IPS DF 6.9 (cell line): ENCODE measurements at places on chromosomes 3 and 15.
A peak's percentile ranks its signal among the peaks of the same experiment; 100 is the strongest.

DNA sequence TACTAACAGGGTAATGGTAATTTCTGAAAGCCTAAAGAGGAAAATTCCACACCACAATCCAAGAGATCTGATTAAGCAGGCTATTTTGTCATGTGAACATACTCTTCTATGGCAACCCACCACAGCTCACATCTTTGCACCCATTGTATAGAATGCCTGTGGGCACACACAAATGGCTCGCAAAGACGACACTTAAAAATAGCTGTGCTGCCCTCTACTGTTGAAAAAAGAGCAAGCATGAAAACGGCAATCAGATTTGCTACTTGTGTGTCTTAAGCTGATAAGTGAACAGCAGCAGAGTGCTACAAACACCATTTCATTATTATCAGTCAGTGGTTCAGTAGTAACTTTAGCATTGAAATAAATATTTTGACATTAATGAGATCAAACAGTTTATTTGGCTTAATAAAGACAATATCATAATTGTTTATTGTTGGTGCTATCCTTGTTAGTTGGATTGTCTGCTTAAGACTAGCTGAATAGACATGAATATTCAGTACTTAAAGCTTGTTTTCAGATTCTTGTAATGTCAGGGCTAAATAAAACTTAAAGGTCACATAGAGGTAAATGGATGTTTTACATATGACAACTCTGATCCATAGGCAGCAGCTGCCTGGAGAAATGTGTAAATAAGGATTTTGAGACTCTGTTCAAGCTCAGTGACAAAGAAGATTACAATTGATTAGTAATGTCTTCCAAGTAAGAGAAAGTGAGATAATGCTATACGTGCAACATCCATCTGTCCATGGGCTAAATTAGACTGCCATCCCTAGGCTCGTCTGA is 199.1 kb downstream of the LRRN1 start:
- DNase-seq, result peak; percentile 52
- no peaks in the 10 kb centered on the region for H3K27me3 ChIP-seq
- no peak overlapping the region for H3K27ac ChIP-seq
- no peaks in the 10 kb centered on the region for H3K4me1 ChIP-seq
- H3K4me3 ChIP-seq, result no peak overlapping the region

- no peak for DNase-seq
- H3K27ac ChIP-seq, result no peak within 1 kb of the TSS
- H3K27me3 ChIP-seq, result no peaks in the 10 kb centered on the region
- H3K4me1 ChIP-seq, result 0 out of 2 replicates have a peak, but pooled peaks cover 7% of the 10 kb centered on the region
Measured at GRCh38 chr3:52533623-52534280, at the start of gene NT5DC2. Gene NT5DC2, minus strand, starts transcription at chr3:52533857. Its CDS starts 120 bp downstream, at chr3:52533737.

- H3K4me1 ChIP-seq, result no peaks in the 10 kb centered on the region
- H3K27me3 ChIP-seq, result no peaks in the 10 kb centered on the region
- no peak overlapping the region for H3K4me3 ChIP-seq
- H3K36me3 ChIP-seq, result no peaks in the 10 kb centered on the region
Measured at GRCh38 chr3:187430576-187430975, 62.4 kb downstream of the RTP4 start.

- DNase-seq, result no peak
- H3K36me3 ChIP-seq, result no peaks in the 10 kb centered on the region
- H3K4me3 ChIP-seq, result no peak overlapping the region
- 0 out of 2 replicates have a peak, but pooled peaks cover 1% of the 10 kb centered on the region for H3K4me1 ChIP-seq
Measured at GRCh38 chr15:95035106-95035505, 803.7 kb downstream of the MCTP2 start.

DNA sequence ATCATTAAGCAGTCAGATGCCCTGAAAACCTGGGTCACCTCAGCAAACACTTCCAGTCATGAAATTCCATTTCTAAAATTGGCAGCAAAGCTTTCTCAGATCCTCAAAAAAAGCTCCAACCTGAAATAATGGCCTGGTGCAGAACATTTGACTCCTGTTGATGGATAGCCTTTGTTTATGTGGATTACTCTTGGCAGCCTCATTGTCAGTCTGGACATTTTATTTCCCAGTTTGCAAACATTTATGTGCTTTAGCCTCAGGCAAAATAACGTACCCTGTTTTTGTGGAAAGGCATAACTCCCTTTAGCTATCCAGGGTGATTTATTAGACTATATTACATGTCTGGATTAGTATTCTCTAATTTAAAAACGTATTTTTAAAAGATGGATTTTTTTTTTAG is 53.9 kb downstream of the PXYLP1 start:
- H3K27ac ChIP-seq, result no peak overlapping the region
- no peaks in the 10 kb centered on the region for H3K4me1 ChIP-seq
- H3K27me3 ChIP-seq, result no peaks in the 10 kb centered on the region
- DNase-seq, result no peak
- H3K36me3 ChIP-seq, result no peaks in the 10 kb centered on the region; the same call in 1 of the 2 replicates

DNA sequence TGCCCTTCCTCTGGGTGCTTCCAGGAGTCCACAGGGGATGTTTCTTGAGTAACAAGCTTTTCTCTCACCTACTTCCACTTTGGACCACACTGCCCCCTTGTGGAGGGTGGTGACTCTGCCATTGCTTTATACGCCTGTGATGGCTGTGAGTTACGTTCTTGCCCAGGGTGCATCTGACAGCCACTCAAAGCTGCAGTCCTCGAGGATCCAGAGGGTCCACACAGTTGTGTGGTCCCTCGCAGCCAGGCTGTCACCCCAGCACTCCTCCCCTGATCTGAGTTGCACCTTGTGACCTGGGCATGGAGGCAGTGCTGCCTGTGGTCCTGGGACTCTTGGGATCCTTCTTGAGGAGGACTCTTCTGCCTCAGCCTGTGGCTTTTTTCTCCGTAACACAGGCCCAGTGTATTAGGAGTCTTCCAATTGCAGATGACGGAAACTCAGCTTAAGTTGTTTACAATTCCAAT is 23.4 kb downstream of the FOXL2 start:
- no peak overlapping the region for H3K27ac ChIP-seq
- H3K4me3 ChIP-seq, result no peak overlapping the region
- no peaks in the 10 kb centered on the region for H3K36me3 ChIP-seq
- DNase-seq, result no peak
- H3K27me3 ChIP-seq, result no peaks in the 10 kb centered on the region

DNA sequence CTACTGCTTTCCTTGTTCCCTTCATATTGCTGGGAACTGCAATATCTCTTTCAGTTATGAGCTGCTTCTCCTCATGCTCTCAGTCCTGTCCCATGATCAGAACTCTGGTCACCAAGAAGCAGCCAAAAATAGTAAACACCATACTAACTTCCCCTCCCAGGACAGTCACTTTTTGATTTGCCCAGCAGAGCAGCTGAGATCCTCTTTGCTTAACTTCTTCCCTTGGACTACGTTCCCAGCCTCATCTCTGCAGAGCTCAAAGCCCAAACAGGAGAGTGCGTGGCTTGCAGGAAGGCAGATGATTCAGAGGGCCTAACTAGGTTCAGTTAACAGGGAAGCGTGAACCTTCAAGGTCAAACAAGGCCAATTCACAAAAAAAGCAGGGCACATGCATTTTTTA is 153.2 kb downstream of the CTNNB1 start:
- no peak for DNase-seq
- H3K36me3 ChIP-seq, result no peaks in the 10 kb centered on the region
- no peaks in the 10 kb centered on the region for H3K27me3 ChIP-seq
- no peak overlapping the region for H3K27ac ChIP-seq
- H3K4me3 ChIP-seq, result no peak overlapping the region

DNA sequence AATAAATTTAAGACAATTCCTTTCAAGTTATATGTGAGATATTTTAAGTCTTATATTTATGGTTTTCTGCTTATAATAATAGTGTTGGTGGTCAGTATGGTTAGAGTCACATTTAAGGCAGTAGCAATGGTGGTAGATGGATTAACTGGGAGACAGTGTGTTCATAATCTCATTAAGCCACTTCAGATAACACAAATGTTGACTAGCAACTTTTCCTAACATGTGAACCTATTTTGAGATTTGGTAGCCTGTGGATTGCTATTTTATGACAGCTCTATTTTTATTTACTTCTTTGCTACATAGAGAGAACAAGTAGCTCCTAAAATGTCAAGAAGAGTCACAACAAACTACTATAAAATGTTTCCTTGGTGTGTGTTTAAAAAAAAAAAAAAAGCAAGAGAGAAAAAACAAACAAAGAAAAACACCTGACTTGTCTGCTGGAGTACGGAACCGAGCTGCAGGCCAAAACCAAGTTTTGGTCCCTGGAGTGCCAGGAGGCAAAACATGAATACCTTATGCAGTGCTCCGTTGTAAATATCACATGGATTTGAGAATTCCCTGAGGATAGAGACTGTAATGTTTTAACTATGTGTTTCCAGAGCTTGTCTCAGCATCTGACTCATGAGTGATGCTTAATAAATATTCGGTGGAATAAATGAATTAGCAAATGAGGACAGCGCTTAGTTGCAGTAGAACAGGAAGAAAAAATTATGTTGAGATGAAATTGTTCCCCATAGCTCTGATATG is 457.1 kb upstream of the ROBO2 start:
- H3K27me3 ChIP-seq, result no peaks in the 10 kb centered on the region
- H3K4me1 ChIP-seq, result no peaks in the 10 kb centered on the region
- DNase-seq, result no peak
- no peak overlapping the region for H3K27ac ChIP-seq

DNA sequence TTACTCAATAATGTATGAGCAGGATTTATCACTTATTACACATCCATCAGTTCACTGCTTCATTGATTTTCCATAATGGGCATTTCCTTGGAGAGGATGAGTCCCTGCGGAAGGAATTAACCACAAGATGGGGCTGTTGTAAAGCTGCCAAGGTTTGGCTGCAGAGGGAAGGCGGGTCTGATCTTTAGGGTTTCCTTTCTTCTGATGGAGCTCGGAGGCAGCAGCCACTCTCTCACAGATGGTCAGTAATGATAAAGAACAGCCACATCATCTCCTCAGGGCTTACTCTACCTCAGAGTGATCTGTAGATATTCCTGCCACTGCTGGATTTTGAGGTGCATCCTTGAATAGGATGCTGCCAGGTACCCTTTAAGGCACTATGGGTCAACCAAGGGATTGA is 115.2 kb downstream of the USP13 start:
- peak; percentile 35 for DNase-seq
- no peak overlapping the region for H3K4me3 ChIP-seq
- H3K36me3 ChIP-seq, result peaks cover 2% of the 10 kb centered on the region; the same call in 1 of the 2 replicates
- H3K4me1 ChIP-seq, result peaks cover 2% of the 10 kb centered on the region; the same call in 1 of the 2 replicates
- no peak overlapping the region for H3K27ac ChIP-seq

- DNase-seq, result no peak
- H3K4me1 ChIP-seq, result no peaks in the 10 kb centered on the region
- H3K4me3 ChIP-seq, result no peak overlapping the region
- no peaks in the 10 kb centered on the region for H3K36me3 ChIP-seq
- H3K27me3 ChIP-seq, result no peaks in the 10 kb centered on the region
Measured at GRCh38 chr3:120244834-120245225, 40.2 kb downstream of the GPR156 start.

- H3K27me3 ChIP-seq, result no peaks in the 10 kb centered on the region
- H3K36me3 ChIP-seq, result peaks cover 4% of the 10 kb centered on the region
- no peak overlapping the region for H3K27ac ChIP-seq
- no peak for DNase-seq
- no peak overlapping the region for H3K4me3 ChIP-seq
Measured at GRCh38 chr3:179723617-179724016, 70.8 kb downstream of the USP13 start.

GRCh38 chr3:18586076-18586475 is 160.9 kb upstream of the SATB1 start:
- H3K27me3 ChIP-seq, result no peaks in the 10 kb centered on the region
- no peak overlapping the region for H3K27ac ChIP-seq
- no peak for DNase-seq
- no peaks in the 10 kb centered on the region for H3K36me3 ChIP-seq
- H3K4me1 ChIP-seq, result no peaks in the 10 kb centered on the region

DNA sequence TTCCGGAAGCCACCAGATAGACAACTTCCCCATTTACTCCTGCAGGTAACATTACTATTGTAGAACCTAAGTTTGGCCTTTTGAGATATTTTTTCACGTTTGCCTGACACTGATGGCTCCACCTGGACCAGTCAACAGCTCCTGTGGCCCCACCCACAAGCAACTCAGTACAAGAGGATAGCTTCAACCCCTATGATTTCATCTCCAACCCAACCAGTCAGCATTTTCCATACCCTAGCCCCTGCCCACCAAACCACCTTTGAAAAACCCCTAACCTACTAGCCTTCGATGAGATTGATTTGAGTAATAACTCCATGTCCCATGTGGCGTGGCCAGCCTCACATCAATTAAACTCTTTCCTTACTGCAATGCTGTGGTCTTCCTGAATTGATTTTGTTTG is 950 bp upstream of the EHHADH start:
- no peaks in the 10 kb centered on the region for H3K36me3 ChIP-seq
- H3K27ac ChIP-seq, result no peak overlapping the region
- no peak for DNase-seq

DNA sequence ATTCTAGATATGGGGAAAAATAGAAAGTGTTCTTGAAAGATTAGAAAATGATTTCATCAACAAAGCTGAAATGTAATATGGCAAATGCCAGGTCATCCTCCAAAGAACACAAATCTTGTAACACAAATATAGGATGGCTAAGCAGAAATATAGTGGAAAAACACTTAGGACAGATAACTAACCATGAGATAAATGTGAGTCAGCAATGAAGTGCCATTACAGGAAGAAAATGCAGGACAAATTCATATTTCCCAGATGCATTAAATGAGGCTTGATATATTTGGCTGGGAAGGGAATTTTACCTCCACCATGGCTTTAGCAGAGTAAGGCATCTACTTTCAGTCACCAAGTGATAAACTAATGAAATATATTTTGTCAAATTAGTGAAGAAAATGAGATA is 92.8 kb upstream of the SEMA6D start:
- no peak overlapping the region for H3K4me3 ChIP-seq
- no peak for DNase-seq
- H3K36me3 ChIP-seq, result no peaks in the 10 kb centered on the region
- H3K27ac ChIP-seq, result no peak overlapping the region
- no peaks in the 10 kb centered on the region for H3K4me1 ChIP-seq

DNA sequence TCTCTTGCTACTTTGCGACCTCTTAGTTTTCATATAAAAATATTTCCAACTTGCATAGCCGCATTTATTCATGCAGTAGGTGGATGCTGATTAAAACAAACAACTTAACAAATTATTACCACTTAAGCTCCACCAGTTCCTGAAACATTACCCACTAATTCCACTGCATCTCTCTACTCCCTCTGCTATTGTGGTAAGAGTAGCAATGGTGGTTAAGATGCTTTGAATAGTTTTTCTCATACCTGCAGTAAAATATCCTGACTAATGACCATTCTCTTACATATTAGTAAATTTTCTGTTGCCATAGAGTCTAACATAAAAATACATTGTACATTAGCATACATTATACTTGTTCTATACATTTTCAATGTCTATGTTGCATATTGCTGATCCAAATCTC is 397.6 kb upstream of the PLSCR5 start:
- no peaks in the 10 kb centered on the region for H3K4me1 ChIP-seq
- H3K27ac ChIP-seq, result no peak overlapping the region

GRCh38 chr3:188060840-188061544 is 93.0 kb upstream of the LPP start:
- no peaks in the 10 kb centered on the region for H3K36me3 ChIP-seq
- H3K4me3 ChIP-seq, result no peak overlapping the region

GRCh38 chr3:9130345-9131305 is 118.8 kb downstream of the SRGAP3 start:
- H3K27ac ChIP-seq, result no peak overlapping the region
- H3K4me1 ChIP-seq, result no peaks in the 10 kb centered on the region; the same call in 1 of the 2 replicates
- no peak overlapping the region for H3K4me3 ChIP-seq

GRCh38 chr3:31962801-31963205 is 18.3 kb downstream of the OSBPL10 start:
- H3K27me3 ChIP-seq, result no peaks in the 10 kb centered on the region; the same call in 1 of the 2 replicates
- no peak overlapping the region for H3K27ac ChIP-seq
- peaks cover 1% of the 10 kb centered on the region; the same call in 1 of the 2 replicates for H3K4me1 ChIP-seq
- no peak for DNase-seq
- H3K4me3 ChIP-seq, result no peak overlapping the region

GRCh38 chr3:128550471-128551126 is 57.6 kb upstream of the GATA2 start:
- H3K4me1 ChIP-seq, result peaks cover 4% of the 10 kb centered on the region
- H3K36me3 ChIP-seq, result no peaks in the 10 kb centered on the region
- H3K27ac ChIP-seq, result no peak overlapping the region
- no peak overlapping the region for H3K4me3 ChIP-seq
- DNase-seq, result no peak
- peaks cover 2% of the 10 kb centered on the region; the same call in 1 of the 2 replicates for H3K27me3 ChIP-seq
